Vagina (tissue), 2 donors: ENCODE measurements at places on chromosomes 4 and X.

GRCh38 chr4:5824635-5825034 lies 68.3 kb downstream of the CRMP1 start:
- DNase-seq = no peak

- DNase-seq = no peak
Measured at GRCh38 chr4:55435141-55435841, 39.5 kb downstream of the TMEM165 start.

- no peak for DNase-seq
Measured at GRCh38 chrX:149510386-149510785, 5.3 kb upstream of the IDS start.

GRCh38 chr4:3324093-3324815 lies 31.4 kb downstream of the RGS12 start:
- DNase-seq = peak; percentile 77

DNA sequence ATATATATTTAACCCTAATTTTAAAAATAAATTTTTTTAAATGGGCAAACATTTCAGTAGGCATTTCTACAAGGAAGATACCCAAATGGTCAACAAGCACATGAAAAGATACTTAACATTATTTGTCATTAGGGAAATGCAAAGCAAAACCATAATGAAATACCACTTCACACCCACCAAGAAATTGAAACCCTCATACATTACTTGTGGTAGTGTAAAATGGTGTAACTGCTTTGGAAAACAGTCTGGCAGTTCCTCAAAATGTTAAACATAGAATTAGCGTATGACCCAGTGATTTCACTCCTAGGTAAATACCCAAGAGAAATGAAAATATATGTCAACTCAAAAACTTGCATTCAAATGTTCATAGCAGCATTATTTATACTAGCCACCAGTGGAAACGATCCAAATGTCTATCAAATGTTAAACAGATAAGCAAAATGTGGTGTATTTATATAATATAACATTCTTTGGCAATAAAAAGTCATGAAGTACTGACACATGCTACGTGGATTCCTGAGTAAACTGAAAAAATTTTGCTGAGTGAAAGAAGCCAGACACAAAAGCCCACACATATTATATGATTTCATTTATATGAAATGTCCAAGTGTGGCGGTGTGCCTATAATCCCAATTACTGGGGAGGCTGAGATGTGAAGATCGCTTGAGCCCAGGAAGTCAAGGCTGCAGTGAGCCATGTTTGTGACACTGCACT lies 16.6 kb downstream of the TRIM2 start:
- no peak for DNase-seq

GRCh38 chr4:47839259-47839658 lies 1.4 kb upstream of the CORIN start:
- DNase-seq = no peak

DNA sequence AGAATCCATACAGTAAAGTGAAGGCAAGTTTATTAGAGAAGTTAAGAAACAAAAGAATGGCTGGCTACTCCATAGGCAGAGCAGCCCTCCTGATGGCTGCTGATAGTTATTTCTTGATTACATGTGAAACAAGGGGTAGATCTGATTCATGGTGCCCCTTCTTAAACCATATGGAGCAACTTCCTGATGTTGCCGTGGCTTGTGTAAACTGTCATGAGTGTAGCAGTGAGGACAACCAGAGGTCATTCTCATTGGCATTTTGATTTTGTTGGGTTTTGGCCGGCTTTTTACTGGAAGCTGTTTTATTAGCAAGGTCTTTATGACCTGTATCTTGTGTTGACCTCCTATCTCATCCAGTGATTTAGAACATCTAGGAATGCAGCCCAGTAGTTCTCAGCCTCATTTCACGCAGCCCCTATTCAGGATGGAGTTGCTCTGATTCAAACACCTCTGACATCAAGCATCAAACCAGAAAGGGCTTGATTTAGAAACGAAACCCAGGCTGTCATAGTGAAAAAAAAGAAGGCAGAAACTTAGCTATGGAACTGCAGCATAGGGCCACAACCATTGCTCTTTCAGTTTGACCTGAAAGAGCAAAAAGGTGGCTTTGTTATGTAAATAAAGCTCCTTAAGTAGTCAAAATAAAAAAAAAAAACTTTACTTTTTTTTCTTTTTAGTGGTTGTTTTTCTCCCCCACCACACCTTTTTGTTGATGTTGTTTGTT lies 37.8 kb downstream of the SPCS3 start:
- DNase-seq = no peak

GRCh38 chrX:7574325-7574724 lies 268.6 kb upstream of the VCX start:
- DNase-seq = no peak

DNA sequence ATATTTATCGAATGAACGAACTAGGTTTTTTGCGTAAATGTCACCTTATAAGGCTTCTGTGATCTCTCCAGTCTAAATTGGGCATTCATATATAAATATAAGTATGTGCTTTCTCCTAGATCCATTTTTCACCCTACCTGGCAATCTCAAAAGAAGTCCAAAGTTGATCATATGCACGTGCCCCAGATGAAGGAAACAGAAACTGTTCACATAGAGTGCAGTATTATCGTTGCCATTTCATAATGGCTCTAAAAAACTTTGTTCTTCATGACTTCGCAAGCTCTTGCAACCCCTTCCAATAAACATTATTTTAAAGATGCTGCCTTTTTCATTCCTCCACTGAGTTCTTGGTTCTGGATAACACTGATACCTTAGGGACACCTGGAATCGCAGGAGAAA lies 708 bp downstream of the INTS12 start:
- no peak for DNase-seq

DNA sequence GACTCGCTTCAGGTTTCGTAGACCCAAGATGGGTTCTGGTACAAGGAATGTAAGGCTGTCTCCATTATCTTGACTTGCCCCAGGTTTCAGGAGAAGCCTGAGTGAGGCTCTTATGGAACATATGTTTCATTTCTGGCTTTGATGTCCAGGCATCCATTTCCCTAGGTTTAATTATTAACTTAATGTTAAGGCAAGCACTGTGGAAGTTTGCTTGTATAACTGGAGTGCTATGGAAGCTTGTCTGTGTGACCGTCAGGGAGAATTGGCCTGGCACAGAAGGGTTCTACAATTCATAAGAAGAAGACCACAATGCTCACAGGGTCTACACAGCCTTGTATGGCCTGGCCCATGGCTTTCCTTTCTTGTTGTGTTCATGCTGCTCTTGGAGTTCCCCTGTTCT lies 47.2 kb upstream of the PPP1R2C start:
- DNase-seq = no peak
